Kasumi-1 (cell line): ENCODE measurements at places on chromosomes 7 and 10.

DNA sequence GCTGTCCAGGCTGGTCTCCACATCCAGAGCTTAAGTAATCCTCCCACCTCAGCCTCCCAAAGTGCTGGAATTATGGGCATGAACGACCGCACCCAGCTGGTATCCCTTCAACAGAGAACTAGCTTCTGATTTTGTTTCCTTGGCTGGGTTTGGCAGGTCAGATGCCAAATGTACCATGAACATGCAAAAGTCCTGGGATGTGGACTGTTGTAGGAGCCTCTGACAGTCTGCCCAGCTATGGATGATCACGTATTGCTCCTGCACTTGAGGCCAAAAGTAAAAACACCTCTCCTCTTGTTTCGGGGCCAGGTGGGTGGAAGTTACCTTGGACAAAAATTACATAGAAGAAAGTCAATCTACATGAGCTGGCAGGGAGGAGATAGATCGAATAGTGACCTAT lies 699.5 kb downstream of the TYW1 start:
- DNase-seq: no peak

DNA sequence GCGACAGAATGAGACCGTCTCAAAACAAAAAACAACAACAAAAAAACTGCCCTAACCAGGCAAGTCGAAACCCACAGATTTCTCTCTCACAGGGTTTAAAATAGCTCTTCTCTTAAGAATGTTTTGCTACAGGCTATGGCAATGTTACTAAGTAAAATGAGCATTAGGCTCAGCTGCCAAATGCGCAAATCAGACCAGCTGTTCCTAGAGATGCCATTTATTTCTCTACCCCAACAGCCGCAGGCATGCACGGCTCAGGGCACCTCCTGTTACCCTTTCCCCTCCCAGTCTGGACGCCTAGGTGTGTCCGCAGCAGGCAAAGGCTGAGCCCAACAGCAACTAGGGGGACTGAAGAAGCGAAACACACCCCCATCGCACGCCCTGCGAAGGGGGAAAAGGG lies 168.3 kb upstream of the MBL2 start:
- DNase-seq: no peak

- no peak for DNase-seq
Measured at GRCh38 chr7:118629898-118630438, 405.5 kb downstream of the ANKRD7 start.

DNA sequence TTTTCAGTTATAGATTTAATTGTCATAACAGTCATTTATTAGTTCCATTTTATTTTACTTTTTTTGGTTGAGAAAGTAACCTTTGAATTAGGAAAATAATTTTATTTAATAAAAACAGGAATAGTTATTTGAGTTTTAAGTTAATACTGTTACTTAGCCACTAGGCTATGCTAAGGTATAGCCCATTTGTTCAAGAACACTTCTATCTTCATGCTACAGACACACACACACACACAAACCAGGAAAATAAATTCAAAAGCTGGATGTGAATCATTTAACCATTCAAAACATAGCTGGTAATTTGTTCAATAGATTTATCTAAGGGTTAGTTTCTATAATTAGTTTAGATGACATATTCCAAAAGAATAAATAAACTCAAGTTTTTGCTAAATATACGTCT lies 148.4 kb downstream of the RNF133 start:
- DNase-seq: no peak

GRCh38 chr7:140484951-140485499 lies 5.7 kb upstream of the MKRN1 start:
- no peak for DNase-seq

- DNase-seq: no peak
Measured at GRCh38 chr10:21811245-21811585, 192.3 kb downstream of the DNAJC1 start.

DNA sequence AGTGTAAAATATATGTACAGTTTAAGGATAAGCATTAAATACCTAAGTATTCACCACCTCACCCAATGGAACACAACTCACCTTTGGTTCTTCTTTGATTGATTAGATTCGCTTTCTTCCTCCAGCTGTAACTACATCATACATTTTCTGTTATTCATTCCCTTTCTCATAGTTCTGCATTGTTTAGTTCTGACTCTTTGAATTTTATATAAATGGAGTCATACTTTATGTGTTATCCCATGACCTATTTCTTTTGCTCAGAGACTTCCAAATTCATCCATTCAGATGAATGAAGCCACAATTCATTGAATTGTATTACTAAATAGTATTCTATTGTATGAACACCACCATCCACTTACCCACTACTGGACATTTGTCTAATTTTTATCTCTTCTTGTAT lies 12.3 kb downstream of the THNSL1 start:
- no peak for DNase-seq

DNA sequence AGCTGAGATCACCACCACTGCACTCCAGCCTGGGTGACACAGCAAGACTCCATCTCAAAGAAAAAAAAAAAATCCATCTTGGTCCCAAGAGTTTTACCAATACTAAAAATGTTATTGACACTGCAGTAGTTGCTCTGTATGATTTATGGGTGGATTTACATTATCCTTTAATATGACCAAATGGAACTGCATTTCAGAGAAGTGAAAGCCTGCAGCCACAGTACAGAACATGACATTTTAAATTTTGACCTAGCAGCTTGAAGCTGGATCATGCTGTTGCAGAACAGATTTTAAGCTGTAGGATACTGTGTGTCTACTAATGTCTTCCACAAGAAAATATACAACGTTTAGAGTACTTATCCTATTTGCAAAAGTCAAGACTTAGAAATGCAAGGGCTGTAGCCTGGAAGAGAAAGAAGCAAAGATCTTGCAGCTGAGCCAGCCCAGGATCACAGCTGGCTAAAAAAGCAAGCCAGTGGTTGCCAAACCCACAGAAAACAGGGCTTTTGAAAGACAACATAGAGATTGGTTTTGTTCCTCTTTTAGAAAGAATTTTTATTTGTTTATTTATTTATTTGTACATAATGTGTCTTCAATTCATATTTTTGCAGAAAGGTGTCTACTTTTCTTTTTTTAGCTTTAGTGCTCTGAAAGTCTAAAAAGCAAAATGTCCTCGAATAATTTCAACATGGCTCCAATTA lies 55.2 kb upstream of the WNT16 start:
- DNase-seq: no peak

DNA sequence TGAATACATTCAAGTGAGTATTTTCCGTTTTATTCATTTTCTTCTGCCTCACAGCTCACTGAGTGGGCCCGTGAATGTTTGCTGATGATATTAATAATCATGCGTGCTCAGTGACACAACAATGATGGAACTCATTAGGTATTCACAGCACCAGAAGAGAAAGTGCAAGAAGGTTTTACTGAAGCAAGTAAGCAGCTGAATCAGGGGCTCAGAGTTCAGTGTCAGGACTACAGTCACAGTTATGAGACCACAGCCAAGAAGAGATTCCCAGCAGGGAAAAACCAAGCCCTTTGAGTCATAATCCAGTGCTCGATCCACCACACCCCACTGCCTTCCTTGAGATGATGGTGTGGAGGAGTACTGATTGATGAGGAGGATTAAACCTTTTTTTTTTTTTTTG lies 247.4 kb downstream of the KIAA1217 start:
- DNase-seq: no peak

DNA sequence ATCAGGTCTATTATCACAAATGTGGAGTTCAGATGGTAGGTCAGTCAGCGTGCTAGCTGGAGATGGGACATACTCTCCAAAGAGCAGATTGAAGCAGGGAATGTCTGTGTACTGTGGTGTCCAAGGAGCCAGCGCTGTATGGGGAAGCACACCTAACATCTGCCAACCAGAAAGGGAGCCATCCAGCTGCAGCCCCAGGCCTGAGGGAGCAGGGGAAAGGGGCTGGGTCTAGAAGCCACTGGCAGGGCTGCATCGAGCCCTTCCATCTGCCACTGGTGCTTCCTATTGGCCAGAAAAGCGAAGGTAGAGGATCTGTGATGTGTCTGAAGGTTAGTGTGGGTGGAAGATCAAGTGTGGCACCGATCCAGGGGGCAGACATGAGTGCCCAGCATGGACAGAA lies 8.0 kb upstream of the RAMP3 start:
- DNase-seq: no peak

- DNase-seq: no peak
Measured at GRCh38 chr10:28410420-28411135, 107.7 kb upstream of the MPP7 start.
